Mesothelial cell of epicardium (in vitro differentiated cells): ENCODE measurements at places on chromosomes 3 and 15. TPM values are rescaled to one million over a fixed set of nuclear protein-coding genes. Genes with fewer than 3 reads are reported as not detected.

GRCh38 chr15:75176396-75176761 lies 25.3 kb upstream of the C15orf39 start:
- peak overlapping the region; percentile 88 for H3K27ac ChIP-seq
- peaks cover 59% of the 10 kb centered on the region for H3K4me1 ChIP-seq
- H3K27me3 ChIP-seq, result no peaks in the 10 kb centered on the region
- DNase-seq, result no peak

CKMT1A gene
- total RNA-seq, result 0.29 to 0.42 TPM in 2 of 3 replicates, not detected in the other

DNA sequence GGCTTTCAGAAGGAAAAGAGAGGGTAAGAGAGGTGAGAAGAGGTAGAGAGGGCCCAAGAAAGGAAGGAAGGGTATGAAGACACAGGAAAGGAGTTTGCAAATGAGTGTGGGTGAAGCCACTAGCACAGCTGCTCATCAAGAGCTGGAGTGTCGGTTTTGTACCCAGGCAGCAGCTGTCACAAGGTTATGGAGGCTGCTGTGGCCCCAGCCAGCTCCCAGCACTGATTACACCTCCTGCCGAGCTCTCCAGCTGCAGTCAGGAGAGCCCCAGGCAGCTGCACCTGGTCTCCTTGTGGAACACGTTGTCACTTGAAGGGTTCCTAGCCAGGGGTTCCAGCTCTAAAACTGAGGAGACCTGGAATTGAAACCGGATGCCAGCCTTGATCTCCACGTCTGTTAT lies 60.4 kb upstream of the CHD2 start:
- H3K27me3 ChIP-seq, result no peaks in the 10 kb centered on the region
- no peak overlapping the region for H3K4me3 ChIP-seq
- H3K36me3 ChIP-seq, result no peaks in the 10 kb centered on the region
- H3K27ac ChIP-seq, result no peak overlapping the region

- H3K36me3 ChIP-seq, result peaks cover 11% of the 10 kb centered on the region
- H3K27me3 ChIP-seq, result no peaks in the 10 kb centered on the region
- H3K4me1 ChIP-seq, result peaks cover 10% of the 10 kb centered on the region
- no peak overlapping the region for H3K4me3 ChIP-seq
- no peak overlapping the region for H3K27ac ChIP-seq
Measured at GRCh38 chr15:57580866-57581265, 10.8 kb upstream of the MYZAP start.

DNA sequence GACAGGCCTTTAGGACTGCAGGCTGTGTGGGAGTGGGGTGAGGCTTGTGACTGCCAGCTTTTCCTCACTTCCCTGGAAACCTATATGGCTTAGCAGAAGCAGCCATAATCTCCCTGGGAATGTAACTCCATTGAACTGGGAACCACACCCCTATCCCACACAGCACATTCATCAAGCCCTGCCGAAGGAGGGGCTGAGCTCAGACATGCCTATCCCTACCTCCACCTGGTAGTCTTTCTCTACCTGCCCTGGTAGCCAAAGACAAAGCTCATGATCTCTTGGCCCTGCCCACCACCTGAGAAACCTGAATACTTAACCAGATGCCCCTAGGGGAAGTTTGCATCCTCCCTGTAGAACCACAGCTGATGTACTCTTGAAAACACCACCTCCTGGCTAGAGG lies 219.8 kb downstream of the UNC13C start:
- no peaks in the 10 kb centered on the region for H3K4me1 ChIP-seq
- no peaks in the 10 kb centered on the region for H3K27me3 ChIP-seq
- no peak overlapping the region for H3K4me3 ChIP-seq
- no peak for DNase-seq
- H3K36me3 ChIP-seq, result no peaks in the 10 kb centered on the region
- no peak overlapping the region for H3K27ac ChIP-seq

TNNC1 gene
- 4.0 to 5.2 TPM (median 4.6 TPM) in 3 replicates for total RNA-seq

CIP2A gene
- total RNA-seq, result 15.9 to 17.8 TPM (median 16.9 TPM) in 3 replicates

CYP1A1 gene
- total RNA-seq, result 0.20 to 0.27 TPM in 2 of 3 replicates, not detected in the other

CACNA2D3 gene
- 1.7 to 2.8 TPM (median 2.3 TPM) in 3 replicates for total RNA-seq

DNA sequence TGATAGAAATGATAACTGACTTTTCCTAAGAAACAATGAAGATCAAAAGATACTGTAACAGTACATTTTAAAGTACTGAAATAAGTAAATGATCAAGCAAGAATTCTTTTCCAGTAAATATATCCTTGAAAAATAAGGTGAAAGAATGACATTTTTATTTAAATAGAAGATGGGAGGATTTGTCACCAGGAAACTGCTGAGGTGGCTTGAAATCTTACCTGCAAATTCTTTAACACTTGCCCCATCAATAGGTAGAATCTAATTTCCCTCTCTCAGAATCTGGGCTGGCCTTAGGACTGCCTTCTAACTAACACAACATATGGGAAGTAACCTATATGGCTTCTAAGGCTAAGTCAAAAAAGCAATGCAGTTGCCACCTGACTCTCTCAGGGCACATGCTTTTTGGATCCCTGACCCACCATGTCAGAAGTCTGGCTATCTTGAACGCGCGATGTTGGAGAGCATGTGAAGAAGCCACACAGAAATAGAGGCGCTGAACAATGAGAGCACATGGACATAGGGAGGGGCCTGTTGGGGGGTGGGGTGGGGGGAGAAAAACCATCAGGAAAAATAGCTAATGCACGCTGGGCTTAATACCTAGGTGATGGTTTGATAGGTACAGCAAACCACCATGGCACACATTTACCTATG lies 11.5 kb downstream of the ACSBG1 start:
- no peaks in the 10 kb centered on the region for H3K36me3 ChIP-seq
- no peak overlapping the region for H3K27ac ChIP-seq
- no peaks in the 10 kb centered on the region for H3K27me3 ChIP-seq
- no peaks in the 10 kb centered on the region for H3K4me1 ChIP-seq

DNA sequence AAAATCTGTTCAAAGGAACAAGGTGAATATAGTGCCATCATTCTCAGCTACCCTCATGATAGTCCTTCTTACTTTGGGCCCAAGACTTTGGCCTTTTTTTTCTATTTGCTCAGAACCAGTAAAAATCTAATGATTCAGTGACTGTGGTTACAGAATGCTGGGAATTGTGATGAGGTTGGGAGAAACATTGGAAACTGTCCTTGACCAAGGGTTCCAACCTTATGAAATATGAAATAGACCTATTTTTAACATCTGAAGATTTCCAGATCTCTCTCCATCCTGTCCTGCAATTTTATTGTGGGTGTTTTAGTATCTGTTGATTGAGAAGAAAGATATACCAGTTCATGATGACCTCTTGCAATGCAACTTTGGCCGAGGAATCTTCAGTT lies 34.9 kb downstream of the TMEM45A start:
- peaks cover 3% of the 10 kb centered on the region for H3K36me3 ChIP-seq
- no peak overlapping the region for H3K27ac ChIP-seq
- peaks cover 57% of the 10 kb centered on the region for H3K27me3 ChIP-seq
- peaks cover 9% of the 10 kb centered on the region for H3K4me1 ChIP-seq

- H3K4me1 ChIP-seq, result peaks cover 21% of the 10 kb centered on the region
- peaks cover 3% of the 10 kb centered on the region for H3K27me3 ChIP-seq
- H3K36me3 ChIP-seq, result no peaks in the 10 kb centered on the region
- DNase-seq, result no peak
- H3K4me3 ChIP-seq, result no peak overlapping the region
Measured at GRCh38 chr15:62109437-62109836, 42.7 kb downstream of the C2CD4A start.

CPN2 gene
- total RNA-seq, result not detected in 3 replicates

KBTBD13 gene
- total RNA-seq, result 0.09 to 0.11 TPM in 2 of 3 replicates, not detected in the other

DNA sequence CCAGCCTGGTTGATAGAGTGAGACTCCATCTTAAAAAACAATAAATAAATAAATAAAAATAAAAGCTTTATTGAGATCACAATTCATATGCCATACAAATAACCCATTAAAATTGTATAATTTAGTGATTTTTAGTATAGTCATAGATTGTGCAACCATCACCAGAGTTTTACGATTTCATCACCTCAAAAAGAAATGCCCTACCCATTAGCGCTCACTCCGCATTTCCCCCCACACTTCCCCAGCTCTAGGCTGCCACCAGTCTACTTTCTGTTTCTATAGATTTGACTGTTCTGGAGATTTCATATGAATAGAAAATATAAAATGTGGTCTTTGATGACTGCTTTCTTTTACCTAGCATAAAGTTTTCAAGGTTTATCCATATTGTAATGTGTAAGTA lies 57.0 kb downstream of the ARHGEF26 start:
- peaks cover 28% of the 10 kb centered on the region for H3K4me1 ChIP-seq
- no peak overlapping the region for H3K27ac ChIP-seq
- DNase-seq, result no peak
- H3K4me3 ChIP-seq, result no peak overlapping the region
- no peaks in the 10 kb centered on the region for H3K36me3 ChIP-seq

TGM5 gene
- total RNA-seq, result not detected in 3 replicates

PATL2 gene
- total RNA-seq, result 0.66 to 1.3 TPM (median 1.1 TPM) in 3 replicates

SCN11A gene
- total RNA-seq, result 1.6 to 1.9 TPM (median 1.6 TPM) in 3 replicates

DNA sequence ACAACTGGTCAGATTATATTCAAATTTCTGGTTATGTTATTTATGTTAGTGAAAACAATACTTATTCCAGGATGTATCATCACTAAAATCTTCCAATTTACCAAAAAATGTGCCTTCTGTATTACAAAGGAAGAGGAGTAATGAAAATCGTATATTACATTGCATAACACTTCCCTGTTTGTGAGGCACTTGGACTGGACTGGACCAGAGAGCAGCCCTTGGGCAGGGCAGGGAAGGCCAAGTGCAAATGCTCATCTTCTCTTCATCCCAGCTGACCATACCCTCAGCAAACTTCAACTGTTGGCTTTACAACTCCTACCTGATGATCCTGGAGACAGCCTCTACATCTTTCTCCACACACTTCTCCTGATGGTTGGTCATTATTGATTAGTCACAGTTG lies 285.7 kb upstream of the MME start:
- H3K4me3 ChIP-seq, result no peak overlapping the region
- peaks cover 57% of the 10 kb centered on the region for H3K27me3 ChIP-seq
- peaks cover 3% of the 10 kb centered on the region for H3K4me1 ChIP-seq
- no peak for DNase-seq

GRCh38 chr3:59273976-59274375 lies 224.2 kb upstream of the CFAP20DC start:
- DNase-seq, result no peak
- no peak overlapping the region for H3K4me3 ChIP-seq
- H3K4me1 ChIP-seq, result peaks cover 2% of the 10 kb centered on the region
- peaks cover 68% of the 10 kb centered on the region for H3K27me3 ChIP-seq
- no peak overlapping the region for H3K27ac ChIP-seq

TMEM202 gene
- total RNA-seq, result not detected in 3 replicates

VIPR1 gene
- total RNA-seq, result 2.1 to 2.8 TPM (median 2.3 TPM) in 3 replicates

DNA sequence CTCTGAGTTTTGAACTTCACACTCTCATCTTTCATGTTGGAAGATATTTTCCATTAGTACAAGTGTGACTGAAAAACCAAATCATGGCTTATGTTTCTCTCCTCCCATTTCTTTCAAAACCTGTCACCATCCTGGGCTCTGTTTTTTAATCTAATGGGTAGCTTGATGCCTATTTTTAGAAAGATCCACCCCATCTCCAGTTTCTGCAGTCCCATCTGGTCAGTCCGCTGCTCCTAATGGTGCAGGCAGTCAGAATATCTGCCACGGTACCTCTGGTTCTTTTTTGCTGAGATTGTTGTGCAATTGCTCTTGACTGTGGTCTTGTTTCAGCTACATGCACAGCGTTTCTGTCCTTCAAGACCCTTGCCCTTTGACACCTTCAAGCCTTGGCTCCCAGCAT lies 240.9 kb upstream of the CADM2 start:
- no peak overlapping the region for H3K27ac ChIP-seq
- H3K27me3 ChIP-seq, result no peaks in the 10 kb centered on the region
- H3K4me3 ChIP-seq, result no peak overlapping the region
- DNase-seq, result no peak
